ENCODE measurements at places on chromosomes 13 and 19.

- no peak for DNase-seq
Observed at GRCh38 chr19:44722131-44723121, 23.5 kb downstream of the CEACAM16 start.

DNA sequence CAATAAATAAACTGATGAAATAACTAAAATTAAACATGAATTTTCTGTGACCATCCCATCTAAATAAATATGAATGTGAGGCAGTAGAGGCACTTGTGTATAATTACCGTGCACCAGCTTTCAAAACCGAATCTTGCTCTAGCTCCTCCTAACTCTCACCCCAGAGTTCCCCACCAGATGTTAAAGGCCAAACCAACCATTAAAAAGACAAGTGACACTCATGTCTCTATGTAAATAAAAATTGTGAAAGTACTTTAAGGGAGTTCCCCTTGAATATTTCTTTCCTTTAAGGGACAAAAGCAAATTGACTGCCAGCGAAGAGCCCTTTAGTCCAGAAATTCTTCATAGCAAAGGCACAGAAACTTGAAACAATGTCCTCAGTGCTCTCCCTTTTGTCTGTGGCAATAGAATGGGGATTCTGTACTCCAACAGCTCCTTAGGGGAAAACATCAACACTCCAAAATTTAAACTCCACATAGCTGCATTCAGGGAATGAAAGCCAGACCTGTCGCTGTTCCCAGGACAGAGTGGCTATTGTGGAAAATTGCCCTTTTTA, 101.7 kb upstream of the SOX21 start:
- no peak for DNase-seq

DNA sequence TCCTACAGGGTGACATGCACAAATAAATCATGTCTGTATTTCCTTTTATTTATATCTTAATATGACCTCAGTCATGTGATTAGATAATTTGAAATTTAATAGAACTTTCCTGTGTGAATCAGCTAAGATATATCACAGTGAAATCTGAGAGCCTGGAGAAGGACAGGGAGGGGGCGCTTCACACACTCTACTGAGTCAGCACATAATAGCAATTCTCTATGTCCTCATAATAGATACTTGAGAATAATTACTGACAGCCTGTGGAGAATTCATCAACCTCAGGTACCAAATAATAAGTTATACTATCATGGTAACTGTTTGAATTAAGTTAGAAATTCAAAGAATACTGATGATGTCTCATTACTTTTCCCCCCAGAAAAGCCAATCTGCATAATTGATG, 98.0 kb upstream of the SLC10A2 start:
- DNase-seq = no peak

- DNase-seq = no peak
Observed at GRCh38 chr13:94656766-94657165, 55.1 kb downstream of the GPR180 start.

DNA sequence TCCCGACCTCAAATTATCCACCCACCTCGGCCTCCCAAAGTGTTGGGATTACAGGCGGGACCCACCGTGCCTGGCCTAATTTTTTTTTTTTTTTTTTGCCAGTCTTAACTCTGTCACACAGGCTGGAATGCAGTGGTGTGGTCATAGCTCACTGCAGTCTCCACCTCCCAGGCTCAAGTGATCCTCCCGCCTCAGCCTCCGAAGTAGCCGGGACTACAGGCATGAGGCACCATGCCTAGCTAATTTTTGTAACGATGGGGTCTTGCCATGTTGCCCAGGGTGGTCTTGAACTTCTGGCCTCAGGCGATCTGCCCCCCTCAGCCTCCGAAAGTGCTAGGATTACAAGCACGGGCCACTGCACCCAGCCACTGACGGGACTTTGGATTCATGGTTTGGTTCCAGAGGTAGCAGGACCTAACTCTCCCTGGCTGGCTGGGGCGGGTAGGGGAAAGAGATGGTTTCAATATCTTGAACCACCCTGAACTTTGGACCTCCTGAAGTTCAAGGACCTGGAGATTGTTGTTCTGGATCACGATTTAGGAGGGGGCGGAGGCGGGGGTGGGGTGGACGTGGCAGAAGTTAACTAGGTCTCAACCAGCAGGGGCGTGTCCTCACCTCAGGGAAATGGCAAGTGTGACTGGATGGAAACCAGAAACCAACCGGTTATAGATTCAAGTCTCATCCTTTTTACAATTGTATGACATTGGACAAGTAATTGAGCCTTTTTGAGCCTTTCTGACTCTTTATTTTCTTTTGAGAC, 40.8 kb downstream of the IER2 start:
- no peak for DNase-seq

DNA sequence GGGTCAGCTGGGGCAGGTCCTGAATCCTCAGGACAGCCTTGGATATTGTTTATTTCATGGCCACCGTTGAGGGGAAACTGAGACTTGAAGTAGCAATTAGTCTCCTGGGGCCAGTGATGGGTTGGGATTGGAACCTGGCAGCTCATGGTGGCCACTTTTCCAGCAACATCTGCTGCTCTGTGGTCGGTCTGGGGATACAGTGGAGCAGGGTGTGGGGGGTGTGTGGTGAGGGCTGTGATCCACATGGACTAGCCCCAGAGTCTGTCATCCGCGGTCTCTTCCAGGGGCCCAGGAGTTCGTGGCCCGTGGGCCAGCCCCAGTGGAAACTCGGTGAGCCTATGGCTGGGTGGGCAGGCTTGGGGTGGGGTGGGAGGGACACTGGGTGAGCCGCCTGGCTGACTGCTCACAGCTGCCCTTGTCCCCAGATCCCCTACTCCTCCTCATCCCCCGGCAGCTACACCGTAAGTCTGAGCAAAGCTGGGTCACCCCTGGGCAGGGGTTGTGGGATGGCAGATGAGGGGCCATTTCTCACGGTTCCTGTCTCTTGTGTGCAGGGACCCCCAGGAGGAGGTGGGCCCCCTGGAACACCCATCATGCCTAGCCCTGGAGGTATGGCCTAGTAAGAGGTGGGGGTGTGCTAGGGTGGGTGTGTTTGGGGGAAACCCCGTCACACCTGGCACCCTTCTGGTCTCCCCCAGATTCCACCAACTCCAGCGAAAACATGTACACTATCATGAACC, 5.5 kb downstream of the ISYNA1 start:
- no peak for DNase-seq

Data from stimulated activated CD4-positive, alpha-beta T cell treated with anti-CD3 and anti-CD28 coated beads, TNF-alpha, amount 100 ng/mL, for 4 hours (primary cell).